SIG-M5 (cell line): ENCODE measurements at places on chromosomes 1 and 21.

- DNase-seq, result no peak
These were observed 214.6 kb downstream of the TRABD2B start for GRCh38 chr1:47782414-47783166.

DNA sequence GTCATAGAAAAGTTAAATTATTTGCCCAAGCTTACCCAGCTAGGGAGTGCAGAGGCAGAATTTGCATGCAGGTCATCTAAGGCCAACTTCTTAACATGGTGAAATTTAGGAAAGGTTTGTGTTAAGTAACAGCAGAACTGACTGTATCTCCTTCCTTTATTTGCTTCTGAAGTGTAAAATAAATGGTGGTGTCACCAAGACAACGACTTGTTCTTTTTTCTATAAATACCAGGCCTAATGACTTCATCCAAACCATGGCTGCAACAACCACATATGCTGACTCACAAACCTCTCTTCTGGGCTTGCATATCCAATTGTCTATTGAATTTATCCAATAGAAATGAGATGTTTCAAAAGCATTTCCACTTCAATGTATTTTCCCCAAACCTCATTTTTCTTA, 19.1 kb downstream of the COL24A1 start:
- DNase-seq, result peak; percentile 65

DNA sequence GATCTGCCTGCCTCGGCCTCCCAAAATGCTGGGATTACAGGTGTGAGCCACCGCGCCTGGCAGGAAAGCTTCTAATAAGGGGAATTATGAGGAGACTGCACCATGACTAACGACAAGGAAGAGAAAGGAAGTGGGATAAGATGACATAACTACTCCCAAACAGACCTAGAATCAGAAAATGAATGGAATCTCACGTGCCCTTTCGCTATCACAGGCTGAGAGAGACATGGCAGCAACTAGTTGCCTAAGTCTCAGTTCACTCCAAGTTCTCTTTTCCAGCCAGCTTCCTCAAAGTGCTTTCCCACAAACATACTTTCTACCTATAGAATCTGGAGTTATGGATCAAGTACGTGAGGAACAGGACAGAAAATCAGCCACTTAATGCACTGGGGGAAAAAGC, 2.0 kb downstream of the PI4KB start:
- no peak for DNase-seq

- no peak for DNase-seq
These were observed 12.5 kb downstream of the GPR137B start for GRCh38 chr1:236154671-236155398.

GRCh38 chr1:30525971-30526651, 197.3 kb downstream of the MATN1 start:
- DNase-seq, result no peak
